ENCODE measurements at places on chromosomes 4 and X.

- no peak for DNase-seq
These were observed 41.8 kb upstream of the STOX2 start for GRCh38 chr4:183863155-183863825.

GRCh38 chrX:45230410-45230809, 29.7 kb upstream of the DIPK2B start:
- DNase-seq: no peak

GRCh38 chr4:121228848-121229247, 64.7 kb upstream of the TNIP3 start:
- no peak for DNase-seq

- peak; percentile 43 for DNase-seq
These were observed 32.7 kb downstream of the ELF2 start for GRCh38 chr4:139144161-139144859.

- DNase-seq: no peak
These were observed 1138.7 kb upstream of the PCDH7 start for GRCh38 chr4:29581457-29581856.

DNA sequence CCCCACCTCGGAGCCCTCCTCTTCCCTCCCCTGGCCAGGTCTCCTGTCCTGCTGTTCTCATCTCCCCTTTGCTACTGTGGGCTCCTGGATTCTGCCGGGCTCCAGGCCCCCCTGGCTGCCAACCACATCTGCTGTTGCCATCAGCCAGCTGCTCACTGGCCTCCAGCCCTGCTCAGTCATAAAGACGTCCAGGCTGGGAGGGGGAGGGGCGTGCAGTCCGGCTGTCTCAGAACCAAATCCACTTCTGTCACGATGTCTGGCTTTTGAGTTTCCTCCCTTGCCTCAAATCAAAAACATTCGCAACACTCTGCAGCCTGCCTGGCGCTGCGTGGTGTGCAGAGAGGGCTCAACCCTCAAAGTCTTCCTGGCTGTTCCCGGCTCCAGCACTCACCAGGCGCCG, 7.1 kb downstream of the RASL11B start:
- DNase-seq: no peak

- no peak for DNase-seq
These were observed 11.7 kb downstream of the MFAP3L start for GRCh38 chr4:170014359-170015011.

- DNase-seq: no peak
These were observed 287.6 kb downstream of the PAPSS1 start for GRCh38 chr4:107432451-107432850.

DNA sequence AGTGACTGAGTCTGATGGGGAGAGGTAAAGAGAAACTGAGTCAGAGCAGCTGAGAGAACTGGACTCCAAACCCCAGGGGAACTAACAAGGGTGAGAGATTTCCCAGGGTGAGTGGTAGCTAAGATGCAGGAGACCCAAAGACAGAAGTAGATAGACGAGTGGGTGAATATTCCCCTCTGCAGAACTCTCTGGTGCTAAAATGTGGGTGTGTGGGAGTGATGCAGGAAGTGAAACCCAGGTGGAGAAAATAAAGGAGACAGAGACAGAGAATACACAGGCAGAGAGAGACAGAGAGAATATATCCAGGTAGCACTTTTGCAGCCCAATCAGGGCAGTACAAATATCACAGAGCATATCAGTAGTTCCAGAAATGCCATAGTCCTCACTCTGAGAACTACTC, 212.5 kb upstream of the ZIC3 start:
- no peak for DNase-seq

GRCh38 chrX:134315866-134316265, 78.9 kb downstream of the CCDC160 start:
- no peak for DNase-seq

GRCh38 chr4:139007640-139008039, 7.9 kb upstream of the NOCT start:
- DNase-seq: no peak

DNA sequence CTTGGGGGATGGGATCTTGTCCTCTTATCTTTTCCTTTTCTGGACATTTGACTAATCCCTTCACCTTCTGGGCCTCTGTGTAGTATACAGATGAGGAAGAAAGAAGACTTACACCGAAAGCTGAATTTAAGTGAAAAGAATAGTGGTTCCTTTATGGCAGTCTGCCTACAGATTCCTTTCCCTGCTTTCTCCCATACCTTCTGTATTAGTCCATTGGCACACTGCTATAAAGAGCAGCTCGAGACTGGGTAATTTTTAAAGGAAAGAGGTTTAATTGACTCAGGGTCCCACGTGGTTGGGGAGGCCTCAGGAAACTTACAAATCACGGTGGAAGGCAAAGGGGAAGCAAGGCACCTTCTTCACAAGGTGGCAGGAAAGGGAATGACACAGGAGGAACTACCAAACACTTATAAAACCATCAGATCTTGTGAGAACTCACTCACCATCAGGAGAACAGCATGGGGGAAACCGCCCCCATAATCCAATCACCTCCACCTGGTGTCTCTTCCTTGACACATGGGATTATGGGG, 34.0 kb upstream of the CD38 start:
- DNase-seq: no peak

DNA sequence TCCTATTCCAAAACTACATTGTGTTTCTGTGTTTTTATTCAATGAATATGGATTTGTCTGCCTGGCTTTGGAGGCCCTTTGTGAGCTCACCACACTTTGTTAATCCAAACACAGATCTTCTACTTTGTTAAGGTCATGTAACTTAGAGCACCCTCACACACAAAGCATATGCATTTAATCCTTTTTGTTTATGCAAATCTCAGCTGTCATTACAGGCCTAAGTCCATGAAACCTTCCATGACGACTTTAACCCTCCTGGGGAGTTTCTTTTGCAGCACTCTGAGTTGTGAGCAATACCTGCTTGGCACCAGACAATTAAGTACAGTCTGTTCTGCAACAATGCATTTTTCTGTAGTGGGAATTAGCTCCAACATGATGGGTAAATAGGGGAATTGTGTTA, 14.9 kb downstream of the CCSER1 start:
- DNase-seq: peak; percentile 20

GRCh38 chr4:6987588-6987961, 55.6 kb upstream of the TADA2B start:
- peak; percentile 68 for DNase-seq

- peak; percentile 49 for DNase-seq
These were observed 145.6 kb upstream of the DCAF8L1 start for GRCh38 chrX:28126886-28127285.

DNA sequence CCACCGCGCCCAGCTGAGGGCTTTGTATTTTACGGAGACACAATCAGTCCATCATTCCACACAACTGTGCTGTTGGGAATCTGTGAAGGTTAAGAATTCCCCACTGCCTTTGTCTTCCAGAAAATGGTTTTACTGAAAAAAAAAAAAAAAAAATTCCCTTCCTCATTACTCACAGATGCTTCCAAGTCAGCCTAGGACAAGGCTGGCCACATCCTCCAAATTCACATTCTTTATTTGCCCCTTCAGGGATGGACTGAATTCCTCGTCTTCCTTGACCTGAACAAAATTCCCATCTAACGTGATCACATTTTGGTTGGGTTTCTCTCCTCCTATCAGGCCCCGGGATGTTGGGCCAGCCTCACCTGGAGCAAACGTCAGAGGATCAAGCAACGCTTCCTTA, 130.3 kb downstream of the DHRSX start:
- no peak for DNase-seq

DNA sequence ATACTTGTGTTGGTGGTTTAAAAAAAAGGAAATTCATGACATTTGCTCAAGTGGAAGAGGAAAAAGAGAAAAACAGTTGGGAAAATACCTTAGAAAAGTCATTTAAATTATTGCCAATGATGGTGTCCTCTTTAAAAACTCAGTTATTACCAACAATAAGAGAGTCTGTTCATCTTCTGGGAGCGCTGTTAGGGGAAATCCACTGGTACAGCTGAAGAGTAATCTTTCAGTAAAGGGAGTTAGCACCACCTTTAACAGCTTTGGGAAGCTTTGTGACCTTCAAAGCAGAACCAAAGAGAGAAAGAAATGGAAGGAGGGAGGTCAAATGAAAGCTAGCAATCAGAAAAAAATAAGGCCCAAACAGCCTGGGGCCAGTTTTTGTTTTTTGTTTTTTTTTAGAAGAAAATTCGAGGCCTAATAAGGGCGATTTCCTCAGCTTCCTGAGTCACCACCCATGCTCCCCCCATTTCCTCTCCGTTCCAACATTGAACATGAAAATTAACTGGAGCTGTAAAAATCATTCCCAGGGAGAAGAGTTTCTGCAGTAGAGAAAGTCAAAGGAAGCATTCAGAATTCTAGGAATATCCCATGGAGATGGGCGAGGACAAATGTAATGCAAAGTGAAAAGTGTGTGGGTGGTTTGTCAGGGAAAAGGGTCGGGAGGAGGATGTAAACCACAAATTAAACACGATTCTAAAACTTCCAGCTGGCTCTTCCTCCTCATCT, 115.1 kb downstream of the SH3KBP1 start:
- no peak for DNase-seq

GRCh38 chr4:129377131-129377845, 281.3 kb downstream of the C4orf33 start:
- DNase-seq: no peak

GRCh38 chr4:184513802-184514120, 39.4 kb upstream of the IRF2 start:
- DNase-seq: no peak

GRCh38 chr4:128366212-128366611, 78.6 kb upstream of the PGRMC2 start:
- DNase-seq: no peak

- no peak for DNase-seq
These were observed 270.5 kb upstream of the GPC4 start for GRCh38 chrX:133685822-133686221.

DNA sequence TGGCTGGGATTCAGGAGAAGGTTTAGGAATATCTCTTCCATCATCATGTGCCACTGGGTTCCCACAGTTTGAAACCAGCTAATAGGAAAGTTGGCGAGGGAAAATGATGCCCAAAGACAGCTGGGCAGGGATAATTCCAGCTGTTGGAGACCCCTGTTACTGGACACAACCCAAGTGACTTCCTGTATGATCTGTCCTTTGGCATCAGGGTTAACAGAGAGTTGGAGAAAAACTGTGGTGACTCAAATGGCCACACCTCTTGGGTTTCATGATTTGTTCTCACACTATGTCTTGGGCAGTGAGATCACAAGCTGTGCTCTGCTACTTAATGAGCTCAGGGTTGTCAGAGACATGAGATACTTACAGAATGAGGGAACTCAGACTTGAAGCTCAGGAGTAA, 3.8 kb downstream of the FGF16 start:
- DNase-seq: no peak

DNA sequence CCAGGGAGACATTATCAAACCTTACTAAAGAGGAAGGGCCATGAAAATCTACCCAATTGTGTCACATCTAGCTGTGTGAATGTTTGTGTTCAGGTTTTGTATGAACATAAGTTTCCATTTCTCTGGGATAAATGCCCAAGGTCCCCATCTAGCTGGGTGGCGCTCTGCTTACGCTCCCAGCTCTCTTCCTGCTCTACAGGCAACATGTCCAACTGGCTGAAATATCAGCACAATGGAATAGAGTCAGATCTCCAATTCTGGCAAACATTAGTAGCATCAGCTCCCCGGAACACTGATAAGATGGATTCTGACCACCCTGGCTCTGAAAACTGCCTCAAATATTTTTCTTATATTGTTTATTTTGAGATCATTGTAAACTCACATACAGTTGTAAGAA, 74.8 kb downstream of the IRF2 start:
- no peak for DNase-seq

- DNase-seq: no peak
These were observed 15.3 kb downstream of the CTAG1B start for GRCh38 chrX:154603438-154604430.

Data from neural progenitor cell (in vitro differentiated cells).